T-helper 17 cell (primary cell): ENCODE measurements at places on chromosomes 4 and X.

DNA sequence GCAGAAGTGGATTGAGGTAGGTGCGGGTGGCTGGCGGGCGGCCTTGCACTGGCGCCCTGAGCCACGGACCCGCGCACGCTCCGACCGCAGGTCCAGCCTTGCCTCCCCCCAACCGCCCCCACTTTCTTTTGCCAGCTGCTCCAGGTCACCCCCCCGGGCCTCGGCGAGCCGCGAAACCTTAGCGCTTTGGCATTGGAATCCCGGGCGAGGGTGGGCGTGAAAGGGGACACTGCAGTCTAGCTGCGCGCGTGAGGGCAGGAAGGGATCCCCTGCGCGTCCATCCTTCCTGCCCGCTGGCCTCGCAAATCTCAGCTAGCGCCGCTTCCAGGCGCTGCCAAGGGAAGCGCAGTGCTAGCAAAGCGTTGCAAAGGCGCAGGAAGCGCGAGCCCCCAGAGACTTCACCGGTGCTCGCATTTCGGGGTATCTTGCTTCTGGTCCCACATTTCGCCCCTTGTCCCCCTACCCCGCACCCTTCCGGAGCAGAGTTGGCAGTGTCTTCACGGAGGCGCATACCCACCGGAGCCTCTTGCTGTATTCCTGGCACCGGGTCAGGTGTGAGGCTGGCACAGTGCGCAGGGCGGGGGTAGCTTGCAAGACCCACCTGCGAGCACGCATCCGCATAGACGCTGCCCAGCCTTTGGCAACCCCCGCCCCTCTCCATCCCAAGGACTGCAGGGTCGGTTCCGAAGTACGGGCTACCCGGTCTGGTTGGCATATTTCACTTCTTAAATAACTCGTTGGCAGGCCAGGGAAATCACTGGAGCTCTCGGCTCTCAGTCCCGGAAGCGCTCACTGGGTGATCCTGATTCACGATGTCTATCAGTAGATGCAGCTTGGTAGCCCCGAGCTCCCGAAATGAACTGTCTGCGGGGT lies 104.4 kb downstream of the UCHL1 start:
- DNase-seq, result no peak

DNA sequence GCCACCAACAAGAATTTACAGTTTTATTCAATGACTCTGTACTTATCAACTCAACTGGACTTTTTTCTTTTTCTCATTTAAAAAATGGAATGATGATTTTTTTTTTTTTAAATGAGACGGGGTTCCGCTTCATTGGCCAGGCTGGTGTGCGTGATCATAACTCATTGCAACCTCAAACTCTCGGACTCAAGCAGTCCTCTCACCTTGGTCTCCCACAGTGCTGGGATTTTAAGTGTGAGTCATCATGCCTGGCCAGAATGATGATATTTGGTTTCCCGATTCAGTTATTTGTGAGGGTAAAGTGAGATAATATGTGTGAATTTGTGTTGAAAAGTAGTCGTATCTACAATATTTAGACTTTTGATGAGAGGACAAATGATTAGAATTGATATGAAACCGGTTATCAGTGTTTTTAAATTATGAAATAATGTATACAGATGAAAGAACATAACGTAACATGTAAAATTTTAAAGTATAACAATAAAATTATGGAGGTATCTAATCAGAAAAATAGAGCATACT lies 66.0 kb upstream of the UNC5C start:
- no peak for DNase-seq

DNA sequence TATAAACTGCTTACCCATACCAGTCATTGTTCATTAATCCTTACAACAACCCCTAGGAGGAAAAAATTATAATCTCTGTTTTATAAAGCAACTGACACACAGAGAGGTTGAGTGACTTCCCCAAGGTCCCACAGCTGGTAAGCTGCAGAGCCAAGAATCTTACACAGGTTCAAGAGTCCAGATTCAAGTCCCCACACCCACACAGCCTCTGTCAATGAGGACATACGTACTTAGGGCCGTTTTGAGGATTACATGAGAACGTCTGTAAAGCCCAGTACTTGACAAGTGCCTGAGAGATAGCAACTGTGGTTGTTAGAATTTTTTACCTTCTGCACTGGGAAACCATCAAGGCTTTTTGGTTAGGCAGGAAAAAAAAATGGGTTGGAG lies 556 bp upstream of the SLC25A43 start:
- DNase-seq, result no peak

DNA sequence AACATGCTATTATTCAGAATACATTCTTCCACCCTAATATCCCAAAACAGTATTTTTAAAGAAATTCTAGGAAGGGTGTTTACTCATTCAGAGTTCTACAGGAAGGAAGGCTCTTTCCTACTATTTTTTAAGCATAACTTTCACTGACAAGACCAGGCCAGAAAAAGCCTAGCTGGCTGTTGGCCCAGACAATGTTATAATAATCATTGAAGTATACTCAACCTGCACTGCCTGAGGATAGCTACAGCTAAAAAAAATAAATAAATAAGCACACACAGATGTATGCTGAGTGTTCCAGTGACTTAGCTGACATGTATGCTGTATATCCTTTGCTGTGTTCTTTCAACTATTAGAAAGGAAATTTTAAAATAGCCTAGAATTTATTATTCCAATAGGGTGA lies 145.8 kb upstream of the SPRY1 start:
- DNase-seq, result no peak

DNA sequence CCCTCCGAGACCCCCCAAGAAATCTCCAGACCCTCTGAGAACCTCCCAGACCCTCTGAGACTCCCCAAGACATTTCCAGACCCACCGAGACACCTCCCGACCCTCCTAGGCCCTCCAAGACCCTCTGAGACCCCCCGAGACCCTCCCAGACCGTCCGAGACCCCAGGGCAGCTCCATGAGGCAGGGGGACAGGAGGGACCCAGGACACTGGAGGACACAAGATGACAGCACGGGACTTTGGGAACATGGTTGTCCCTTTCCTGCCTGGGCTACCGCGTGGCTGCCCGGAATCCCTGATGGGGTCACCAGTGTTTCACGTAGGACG lies 10.3 kb downstream of the CTBP1 start:
- DNase-seq, result no peak

- DNase-seq, result no peak
These were observed 78.3 kb upstream of the ATXN3L start for GRCh38 chrX:13397878-13398818.

GRCh38 chr4:83268491-83268890 lies 16.1 kb downstream of the COQ2 start:
- no peak for DNase-seq

GRCh38 chr4:13599159-13599558 lies 28.4 kb downstream of the BOD1L1 start:
- DNase-seq, result no peak

GRCh38 chr4:115687052-115687755 lies 573.8 kb upstream of the NDST4 start:
- no peak for DNase-seq

GRCh38 chr4:138475116-138475515 lies 233.0 kb upstream of the SLC7A11 start:
- DNase-seq, result no peak

GRCh38 chr4:149145803-149146202 lies 669.8 kb downstream of the IQCM start:
- no peak for DNase-seq

DNA sequence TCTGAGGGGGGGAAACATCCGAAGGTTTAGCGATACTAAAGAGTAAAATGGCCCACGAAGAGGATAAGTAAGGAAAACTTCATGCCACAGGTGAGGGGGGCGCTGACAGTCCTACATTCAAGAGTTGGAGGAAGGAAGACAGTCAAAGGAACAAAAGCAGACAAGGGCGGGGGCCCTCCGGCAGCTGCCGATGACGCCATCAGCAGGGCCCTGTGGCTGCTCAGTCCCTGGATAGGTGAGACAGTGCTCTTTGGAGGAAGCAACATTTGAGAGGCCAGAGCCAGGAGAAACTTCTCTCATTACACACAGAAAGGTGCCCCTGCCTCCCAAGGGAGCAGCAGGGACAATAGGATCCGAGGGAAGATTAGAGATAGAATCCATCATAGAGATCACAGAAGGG lies 41.5 kb downstream of the RAB40AL start:
- no peak for DNase-seq

DNA sequence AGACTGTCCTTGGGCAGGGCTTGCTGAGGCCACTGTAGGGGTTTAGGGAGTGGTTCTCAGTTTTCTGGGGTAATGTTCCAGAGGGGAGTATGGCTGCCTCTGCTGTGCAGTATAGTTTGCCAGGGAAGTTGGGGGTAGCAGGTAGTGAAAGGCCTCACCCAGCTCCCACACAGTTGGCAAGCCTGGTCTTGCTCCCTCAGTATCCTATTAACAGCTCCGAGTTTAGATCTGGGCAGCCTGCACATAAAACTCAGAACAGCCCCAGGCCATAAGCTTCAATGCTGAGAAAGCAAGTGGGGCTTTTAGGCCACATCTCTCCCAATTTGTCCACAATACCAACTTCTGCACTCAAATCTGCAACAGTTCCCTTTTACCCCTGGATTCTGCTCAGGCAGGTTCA lies 205.2 kb downstream of the GALNTL6 start:
- no peak for DNase-seq

DNA sequence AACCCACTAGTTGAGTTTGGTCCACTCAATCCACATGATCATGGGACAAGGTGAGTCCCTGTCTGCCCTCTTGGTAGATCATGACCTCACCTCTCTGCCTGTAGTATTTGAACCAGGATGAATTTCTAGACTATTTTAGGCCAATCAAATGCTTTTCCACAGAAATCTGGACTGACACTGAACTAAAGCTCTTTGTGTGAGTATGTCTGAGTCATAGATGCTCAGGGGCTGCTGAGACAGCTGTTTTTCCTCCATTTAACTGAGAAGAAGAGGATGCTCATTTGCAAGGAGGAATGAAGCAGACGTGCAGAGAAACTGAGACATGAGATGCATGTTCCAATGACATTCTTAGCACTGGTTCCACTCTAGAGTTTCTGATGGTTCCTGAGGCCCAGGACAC lies 77.3 kb upstream of the TMEM47 start:
- no peak for DNase-seq

DNA sequence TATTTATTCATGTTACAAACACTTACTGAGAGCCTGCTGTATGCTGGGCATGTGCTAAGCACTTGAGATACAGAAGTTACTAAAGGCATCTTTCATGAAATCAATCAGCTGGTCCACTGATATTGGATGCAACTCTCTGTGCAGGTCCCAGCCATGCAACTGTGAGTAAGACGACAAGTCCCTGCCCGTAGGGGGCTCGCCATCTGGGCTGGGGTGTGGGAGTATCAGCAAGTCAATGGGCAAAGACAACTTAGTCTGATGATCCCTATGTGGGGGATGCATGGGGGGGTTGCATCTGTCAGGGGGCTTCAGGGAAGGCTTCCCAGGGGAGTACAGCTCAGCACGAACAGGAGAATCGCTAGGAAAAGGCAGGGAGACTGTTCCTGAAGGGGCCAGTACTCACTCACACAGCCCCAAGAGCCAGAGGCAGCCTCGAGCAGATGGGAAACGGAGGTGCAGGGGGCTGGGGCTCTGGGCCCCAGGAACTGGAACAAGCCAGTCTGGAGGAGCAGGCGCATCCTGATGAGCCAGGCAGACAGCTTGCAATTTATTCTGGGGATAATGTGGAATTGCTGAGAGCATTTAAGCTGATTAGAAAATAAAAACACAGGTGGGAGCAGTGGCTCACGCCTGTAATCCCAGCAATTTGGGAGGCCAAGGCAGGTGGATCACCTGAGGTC lies 40.2 kb downstream of the CRMP1 start:
- DNase-seq, result no peak

DNA sequence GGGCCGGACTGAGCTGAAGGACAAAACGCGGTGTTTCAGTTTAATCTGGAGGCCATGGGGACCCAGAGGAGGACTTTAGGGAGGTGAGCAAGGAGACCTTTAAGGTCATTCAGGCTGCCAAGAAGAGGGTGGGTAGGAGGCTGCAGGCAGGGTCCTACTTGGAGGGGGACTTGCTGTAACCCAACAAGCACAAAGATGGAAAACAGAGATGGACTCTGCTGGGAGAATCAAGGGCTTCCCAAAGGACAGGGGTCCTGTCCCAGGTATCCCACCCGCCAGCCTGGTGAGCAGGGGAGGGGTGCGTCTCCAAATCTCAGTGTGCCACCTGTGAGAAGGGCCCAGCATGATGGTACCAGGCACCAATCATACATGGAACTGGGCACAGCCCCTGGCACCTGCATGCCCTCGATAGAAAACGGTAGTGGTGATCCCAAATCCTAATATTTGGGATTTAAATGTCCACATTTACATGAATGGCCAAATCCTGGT lies 3.9 kb upstream of the HAUS3 start:
- DNase-seq, result no peak

DNA sequence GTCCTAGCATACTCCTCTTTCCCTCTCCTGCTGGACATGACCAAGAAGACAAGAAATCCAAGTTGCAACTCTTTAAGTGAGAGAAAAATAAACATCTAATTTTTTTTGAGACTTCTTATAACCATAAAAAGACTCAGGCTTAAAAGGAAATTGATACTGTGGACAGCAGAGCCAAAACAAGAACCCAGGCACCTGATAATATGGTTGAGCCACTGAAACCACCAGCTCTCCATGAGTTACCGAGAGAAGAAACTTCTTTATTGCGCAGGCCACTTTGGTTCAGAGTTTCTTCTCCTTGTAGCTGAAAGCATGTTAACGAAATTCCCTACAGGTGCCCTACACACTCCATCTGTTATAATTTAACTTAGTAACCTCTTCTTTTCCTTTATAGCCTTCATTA lies 11.3 kb upstream of the SPCS3 start:
- DNase-seq, result no peak

- DNase-seq, result no peak
These were observed 36.5 kb upstream of the PPM1K start for GRCh38 chr4:88320780-88321373.

DNA sequence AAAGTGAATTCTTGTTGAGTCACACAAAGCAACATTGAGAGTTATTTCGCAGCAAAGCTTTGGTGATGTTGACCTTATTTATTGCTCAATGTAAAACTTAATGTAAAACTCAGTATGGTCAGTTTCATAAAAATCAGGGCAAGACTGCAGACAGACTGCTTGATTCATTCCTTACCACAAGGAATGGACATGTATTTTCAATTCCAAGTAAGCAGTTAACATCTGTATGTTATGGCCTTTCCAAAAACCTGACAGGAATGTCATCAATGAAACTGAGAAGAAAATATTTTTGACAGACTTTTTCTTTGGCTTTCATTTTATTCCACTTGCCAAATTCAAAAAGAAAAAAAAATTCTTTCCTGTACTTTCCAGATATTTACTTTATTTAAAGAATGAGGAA lies 488.3 kb downstream of the ANKRD50 start:
- DNase-seq, result no peak

GRCh38 chrX:3231766-3232165 lies 114.7 kb downstream of the MXRA5 start:
- no peak for DNase-seq

DNA sequence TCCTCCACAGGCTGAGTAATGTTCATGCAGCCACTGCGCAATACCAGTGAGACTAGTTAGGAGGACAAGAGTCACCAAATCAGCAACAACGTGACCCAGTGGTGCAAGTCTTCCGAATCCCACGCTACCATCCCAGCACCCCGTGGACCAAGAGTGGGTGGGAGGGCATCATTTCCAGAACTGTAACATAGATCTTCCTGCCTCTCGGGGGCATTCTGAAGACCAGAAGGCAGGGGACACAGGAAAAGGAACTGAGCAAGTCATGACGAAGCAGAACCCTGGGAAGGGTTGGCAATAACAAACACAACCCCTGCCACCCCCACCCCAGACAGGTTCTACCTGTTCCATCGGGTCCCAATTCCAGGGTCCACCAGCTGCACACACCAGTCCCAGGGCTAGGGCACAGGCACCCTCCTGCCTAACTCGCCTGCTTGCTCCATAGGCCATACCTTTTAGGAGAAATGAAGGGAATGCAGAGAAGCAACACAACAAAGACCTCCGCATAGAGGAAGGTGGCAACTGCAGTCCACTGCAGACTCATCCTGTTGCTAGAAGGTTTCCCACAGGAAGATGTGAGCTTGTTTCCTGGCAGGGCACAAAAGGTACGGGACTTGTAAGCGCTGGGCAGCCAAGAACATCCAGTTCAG lies 1.4 kb downstream of the BCAP31 start:
- DNase-seq, result no peak
